ENCODE measurements at places on chromosomes 16 and 17.

GRCh38 chr16:75590920-75591843 is 25.0 kb downstream of the GABARAPL2 start:
- DNase-seq = no peak

- DNase-seq = no peak
These were observed 67.9 kb downstream of the PCTP start for GRCh38 chr17:55818451-55819375.

- DNase-seq = peak; percentile 45
These were observed 25.9 kb downstream of the RNF43 start for GRCh38 chr17:58391302-58391984.

DNA sequence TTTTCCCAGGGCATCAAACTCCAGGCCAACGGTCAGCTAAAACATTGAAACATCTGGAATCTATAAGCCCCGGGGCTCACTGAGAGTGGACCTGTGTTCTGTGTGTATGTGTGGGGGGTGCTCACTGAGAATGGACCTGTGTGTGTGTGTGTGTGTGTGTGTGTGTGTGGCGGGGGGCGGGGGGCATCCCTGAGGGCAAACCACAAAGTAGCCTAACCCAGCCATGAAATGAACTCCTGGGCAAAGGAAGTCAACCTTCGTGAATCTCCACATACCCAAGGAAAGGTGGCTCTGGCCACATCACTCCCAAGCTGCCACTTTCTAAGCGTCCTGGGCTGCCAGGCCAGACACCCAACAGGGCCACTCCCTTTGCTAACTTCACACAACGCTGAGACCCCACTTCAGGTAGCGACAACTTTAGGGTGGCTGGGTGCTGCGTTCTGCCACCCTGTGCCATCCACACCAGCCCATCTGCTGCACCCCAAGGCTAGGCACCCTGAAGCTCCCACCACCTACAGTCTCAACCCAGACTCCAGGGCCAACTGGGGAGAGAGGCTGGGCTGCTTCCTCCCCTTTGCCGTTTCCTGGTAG is 1.6 kb downstream of the MAFG start:
- DNase-seq = no peak

GRCh38 chr16:83085660-83086059 is 458.9 kb downstream of the CDH13 start:
- no peak for DNase-seq

- no peak for DNase-seq
These were observed 1.2 kb upstream of the KRT17 start for GRCh38 chr17:41625602-41626001.

GRCh38 chr17:59651346-59651745 is 31.7 kb downstream of the CLTC start:
- peak; percentile 51 for DNase-seq

GRCh38 chr16:49441366-49441780 is 67.8 kb downstream of the C16orf78 start:
- DNase-seq = no peak

- DNase-seq = peak; percentile 4
These were observed 10.9 kb upstream of the TMEM98 start for GRCh38 chr17:32917081-32917480.

- no peak for DNase-seq
These were observed 11.0 kb upstream of the LHX1 start for GRCh38 chr17:36926226-36926625.

GRCh38 chr17:77679589-77679988 is 278.9 kb upstream of the TNRC6C start:
- DNase-seq = no peak

- no peak for DNase-seq
These were observed 147.9 kb downstream of the STX8 start for GRCh38 chr17:9427465-9428315.

DNA sequence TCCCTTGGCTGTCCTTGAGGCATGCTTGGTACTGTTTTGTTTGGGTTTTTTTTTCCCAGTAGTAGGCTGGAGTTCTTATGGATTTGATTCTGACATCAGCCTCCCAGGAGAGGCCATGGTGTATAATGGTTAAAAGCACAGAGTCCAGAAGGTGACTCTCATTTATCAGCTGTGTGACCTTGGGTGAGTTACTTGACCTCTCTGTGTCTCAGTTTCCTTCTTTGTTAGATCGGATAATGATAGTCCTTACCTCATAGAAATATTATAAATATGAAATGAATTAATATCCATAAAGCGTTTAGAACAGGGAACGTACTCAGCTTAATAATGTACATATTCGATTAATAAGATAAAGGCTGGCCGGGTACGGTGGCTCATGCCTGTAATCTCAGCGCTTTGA is 370.7 kb upstream of the HSBP1 start:
- DNase-seq = no peak

DNA sequence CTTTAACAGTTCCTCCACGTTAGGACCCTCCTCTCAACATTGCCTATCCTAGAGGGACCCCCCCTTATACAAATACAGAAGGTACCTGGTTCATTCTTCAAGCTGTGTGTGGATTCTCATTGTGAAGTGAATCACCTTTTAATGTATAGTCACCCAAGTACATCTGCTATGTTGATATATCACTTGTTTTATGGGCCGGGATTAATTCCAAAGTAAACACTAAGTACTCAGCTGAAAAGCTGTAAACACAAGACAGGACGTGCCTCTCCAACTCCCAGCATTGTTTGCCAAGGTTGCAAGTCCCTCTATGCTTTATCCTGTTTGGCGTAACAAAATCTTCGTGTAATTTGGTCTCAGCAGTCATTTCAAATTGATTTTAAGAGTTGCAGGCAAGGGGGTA is 123.6 kb downstream of the RBFOX1 start:
- DNase-seq = no peak

- DNase-seq = no peak
These were observed 34.3 kb downstream of the VAT1L start for GRCh38 chr16:77822661-77823060.

DNA sequence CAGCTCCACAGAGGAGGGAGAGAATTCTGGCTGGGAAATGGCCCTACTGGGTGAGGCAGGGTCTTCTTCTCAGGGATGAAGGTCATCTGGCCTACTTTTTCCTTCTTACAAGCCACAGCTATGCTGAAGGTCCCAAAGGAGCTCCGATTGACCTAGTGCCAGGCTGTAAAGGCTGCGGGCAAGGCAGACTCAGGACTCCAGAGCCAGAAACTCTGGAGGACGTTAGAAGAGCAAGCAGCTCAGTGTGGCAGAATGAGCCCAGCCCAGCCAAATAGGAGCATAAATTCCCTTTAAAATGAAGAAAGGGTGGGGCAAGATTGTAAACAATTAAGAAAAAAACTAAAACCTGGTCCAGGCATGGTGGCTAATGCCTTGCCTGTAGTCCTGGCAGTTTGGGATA is 20.1 kb upstream of the CNOT1 start:
- DNase-seq = no peak

- DNase-seq = no peak
These were observed 199.7 kb upstream of the ASIC2 start for GRCh38 chr17:33492731-33493265.

GRCh38 chr17:6464446-6465041 is 20.3 kb downstream of the PIMREG start:
- no peak for DNase-seq

- no peak for DNase-seq
These were observed 43.6 kb downstream of the OR1D5 start for GRCh38 chr17:3019761-3020160.

GRCh38 chr17:35257208-35257659 is 14.4 kb downstream of the SLFN5 start:
- peak; percentile 65 for DNase-seq

DNA sequence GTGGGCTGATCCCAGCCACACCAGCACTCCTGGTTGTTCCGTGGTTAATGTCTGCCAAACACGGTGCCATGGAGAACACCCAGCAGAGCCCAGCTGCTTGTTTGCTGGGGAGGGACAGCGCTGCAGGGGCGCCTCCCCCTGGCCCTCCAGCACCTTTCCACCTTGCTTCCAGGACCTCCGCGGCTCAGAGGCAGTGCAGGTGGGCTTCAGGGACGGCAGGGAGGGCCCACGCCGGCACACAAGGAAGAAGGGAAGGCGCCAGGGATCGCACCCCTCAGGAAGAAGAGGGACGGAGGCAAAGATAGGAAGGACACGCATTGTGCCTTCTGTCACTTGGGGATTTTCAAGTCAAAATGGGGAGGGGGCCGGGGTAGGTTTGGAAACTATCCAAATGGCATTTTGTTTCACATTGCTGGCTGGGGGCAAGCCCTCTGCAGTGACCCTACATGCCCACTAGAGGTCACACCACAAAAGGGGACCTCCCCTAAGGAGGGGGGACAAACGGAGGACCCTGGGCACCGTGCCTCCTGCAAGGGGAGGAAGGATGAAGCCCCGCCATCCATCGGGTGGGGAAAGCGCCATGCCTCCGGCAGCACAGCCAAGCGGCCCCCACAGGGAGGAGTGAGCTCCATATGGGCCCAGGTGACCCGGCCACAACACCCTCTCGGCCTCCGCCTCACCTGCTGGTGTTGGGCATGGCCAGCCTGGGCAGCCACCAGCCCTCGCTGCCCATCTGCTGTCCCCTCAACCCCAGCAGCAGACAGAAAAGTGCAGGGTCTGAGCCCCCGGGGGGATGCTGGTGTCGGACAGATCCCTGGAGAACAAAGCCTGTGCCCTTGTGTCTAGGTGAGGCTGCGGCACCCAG is 7.5 kb upstream of the C16orf95 start:
- DNase-seq = peak; percentile 14

- DNase-seq = no peak
These were observed 183.6 kb upstream of the CDH11 start for GRCh38 chr16:65305266-65305959.

- DNase-seq = no peak
These were observed 71.6 kb downstream of the MAP2K6 start for GRCh38 chr17:69485901-69486643.

DNA sequence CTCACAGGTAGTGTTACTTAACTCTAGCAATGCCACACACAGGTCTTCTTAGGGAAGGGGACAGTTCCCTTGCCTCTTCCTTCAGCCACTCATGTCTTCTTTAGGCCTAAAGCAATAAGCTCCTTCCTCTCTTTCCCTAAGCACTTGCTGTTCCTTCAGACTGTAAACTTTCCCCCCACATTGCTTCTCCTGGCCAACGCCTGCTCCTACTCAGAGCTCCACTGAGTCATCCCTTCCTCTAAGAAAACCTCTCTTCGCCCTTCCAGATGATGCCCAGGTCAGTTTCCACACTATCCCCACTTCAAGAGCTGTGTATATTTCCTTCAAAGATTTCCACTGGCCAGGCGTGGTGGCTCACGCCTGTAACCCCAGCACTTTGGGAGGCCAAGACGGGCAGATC is 12.5 kb upstream of the EPOP start:
- peak; percentile 64 for DNase-seq

GRCh38 chr16:23768581-23768980 is 13.8 kb downstream of the CHP2 start:
- no peak for DNase-seq

DNA sequence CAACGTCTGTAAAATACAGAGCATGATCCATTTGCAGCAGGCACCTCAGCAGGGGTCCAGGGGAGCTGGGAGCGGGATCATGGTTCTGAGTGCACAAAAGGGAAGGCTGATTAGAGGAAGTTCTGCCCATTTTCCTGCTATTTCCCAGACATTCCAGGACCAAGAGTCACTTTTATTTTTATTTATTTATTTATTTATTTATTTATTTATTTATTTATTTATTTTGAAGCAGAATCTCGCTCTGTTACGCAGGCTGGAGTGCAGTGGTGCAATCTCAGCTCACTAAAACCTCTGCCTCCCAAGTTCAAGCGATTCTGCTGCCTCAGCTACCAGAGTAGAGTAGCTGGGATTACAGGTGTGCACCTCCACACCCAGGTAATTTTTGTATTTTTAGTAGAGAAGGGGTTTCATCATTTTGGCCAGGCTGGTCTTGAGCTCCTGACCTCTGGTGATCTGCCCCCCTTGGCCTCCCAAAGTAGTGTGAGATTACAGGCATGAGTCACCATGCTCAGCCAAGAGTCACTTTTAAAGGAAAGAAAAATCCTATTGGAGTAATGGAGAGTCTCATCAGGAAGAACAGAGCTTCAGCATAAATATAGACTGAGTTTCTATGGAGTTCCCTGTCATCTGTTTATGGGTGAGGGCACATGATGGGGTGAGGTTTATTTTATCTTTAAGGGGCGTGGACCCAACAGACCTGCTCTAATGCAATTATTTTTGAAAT is 355.2 kb downstream of the HAPSTR1 start:
- DNase-seq = no peak

- DNase-seq = no peak
These were observed 123.2 kb upstream of the NLRP1 start for GRCh38 chr17:5707482-5707881.

DNA sequence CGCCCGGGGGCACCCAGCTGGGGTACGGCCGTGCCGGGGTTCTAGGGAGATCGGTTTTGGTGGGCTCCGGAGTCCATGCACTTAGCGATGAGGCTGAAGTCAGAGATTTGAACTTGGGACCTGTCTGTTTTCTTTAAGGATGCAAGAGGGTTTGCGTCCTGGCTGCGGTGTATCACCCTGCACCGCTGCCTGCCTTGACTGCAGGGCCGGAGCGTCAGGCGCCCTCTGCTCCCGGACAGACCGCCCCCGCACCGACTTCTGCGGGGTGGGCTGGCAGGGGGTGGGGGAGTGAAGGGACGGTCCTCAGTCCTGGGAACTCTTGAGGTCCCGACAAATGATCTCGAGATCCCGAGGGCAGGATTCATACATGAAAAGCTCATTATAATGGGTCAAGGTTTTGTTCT is 701 bp downstream of the PDP2 start:
- peak; percentile 29 for DNase-seq

GRCh38 chr17:5516060-5516792 is 29.9 kb downstream of the MIS12 start:
- peak; percentile 99 for DNase-seq

DNA sequence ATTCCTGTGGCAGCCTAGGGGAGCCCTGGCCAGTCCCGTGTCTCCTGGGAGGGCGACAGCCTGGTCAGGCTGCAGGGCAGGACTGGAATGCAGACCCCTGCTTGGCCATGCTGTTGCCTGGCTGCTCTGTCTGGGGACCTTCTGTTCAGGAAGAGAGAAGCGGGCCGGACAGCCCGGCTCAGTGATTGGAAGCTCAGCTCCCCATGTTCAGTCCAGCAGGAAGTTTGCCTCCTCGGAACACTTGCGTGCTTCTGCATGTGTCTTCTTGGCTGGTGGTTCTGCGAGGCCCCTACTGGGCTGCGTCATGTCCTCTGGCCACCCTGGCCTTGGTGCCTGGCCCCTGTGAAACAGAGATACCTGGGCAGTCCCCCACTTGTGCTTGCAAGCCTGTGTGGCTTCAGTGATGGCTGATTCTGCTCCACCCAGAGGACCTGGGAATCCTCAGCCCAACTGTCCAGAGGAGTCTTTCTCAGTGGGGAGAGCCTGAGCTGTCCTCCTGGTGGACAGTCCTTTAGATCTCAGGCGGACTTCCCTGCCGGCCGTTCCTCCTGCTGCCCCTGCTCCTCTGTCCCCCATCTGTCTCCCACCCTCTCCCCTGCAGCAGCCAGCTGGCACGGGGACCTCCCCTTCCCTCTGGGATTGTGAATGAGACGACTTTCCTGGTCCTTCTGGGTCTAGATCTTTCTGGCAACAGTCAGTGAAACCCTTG is 279.5 kb downstream of the SEC14L1 start:
- no peak for DNase-seq

Data from EL (cell line).